ENCODE measurements at places on chromosomes 12 and 14.

- DNase-seq: no peak
These were observed 9.9 kb downstream of the PEBP1 start for GRCh38 chr12:118145798-118146156.

DNA sequence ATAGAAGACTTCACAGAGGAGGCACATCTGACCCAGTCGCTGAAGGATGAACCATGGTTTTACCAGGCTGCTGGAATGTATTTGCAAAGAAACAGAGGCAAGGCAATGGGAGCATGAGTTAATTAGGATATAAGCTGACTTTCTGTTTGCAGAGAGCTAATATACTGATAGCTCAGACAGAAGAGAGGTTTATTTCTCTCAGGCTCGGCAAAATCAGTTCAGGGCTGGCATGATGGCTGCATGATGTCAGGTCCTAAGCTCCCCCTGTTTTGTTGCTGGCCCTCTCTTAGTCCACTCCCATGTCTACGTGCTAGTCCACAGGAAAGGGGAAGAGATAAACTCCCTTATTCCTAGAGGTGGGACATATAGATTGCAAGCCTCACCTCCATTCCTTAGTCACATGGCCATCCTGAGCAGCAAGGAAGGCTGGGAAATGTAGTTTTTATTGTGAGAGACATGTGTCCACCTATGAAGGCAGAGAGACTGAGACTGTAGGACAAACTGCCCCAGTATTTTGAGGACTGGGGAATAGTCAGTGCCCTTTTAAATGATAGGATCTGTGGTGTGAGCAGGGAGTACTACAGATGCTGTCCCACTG lies 224.5 kb downstream of the VRK1 start:
- no peak for DNase-seq

DNA sequence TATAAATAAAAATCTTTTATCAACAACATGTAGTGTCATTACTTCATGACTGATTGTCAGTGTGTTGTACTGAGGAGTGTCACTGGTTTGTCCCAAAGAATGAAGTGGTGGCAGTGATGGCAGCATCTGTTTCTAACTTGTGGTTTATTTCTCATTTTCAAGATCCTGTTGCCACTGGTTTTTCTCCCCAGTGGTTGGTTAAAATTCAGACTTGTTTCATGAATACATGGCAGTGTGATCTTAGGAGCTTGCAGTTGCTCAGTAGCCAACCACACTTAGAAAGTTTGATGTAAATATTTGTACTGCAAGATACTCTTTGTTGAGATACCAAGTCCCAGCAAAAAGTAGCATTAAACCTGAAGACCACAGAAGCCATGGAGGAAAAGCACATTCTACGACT lies 69.8 kb downstream of the PLEKHA5 start:
- DNase-seq: no peak

- DNase-seq: no peak
These were observed 1077.6 kb upstream of the FOXG1 start for GRCh38 chr14:27688841-27689444.

DNA sequence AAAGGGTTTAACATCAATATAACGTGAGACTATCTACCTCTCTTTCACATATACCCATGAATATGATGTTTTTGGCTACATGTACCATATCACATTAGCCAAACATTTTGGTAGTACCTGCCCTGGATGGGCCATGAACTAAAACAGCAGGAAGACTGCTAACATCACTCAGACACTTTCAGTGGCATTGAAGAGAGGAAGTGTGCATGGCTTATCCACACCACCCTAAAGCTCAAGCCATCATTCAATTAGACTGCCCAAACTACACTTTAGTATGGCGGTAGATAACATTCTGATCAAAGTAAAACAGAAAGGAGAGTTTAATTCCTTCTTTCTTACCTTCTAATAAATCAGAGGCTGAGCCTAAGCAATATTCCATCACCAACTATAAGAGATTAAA lies 103.0 kb downstream of the PEBP1 start:
- no peak for DNase-seq

DNA sequence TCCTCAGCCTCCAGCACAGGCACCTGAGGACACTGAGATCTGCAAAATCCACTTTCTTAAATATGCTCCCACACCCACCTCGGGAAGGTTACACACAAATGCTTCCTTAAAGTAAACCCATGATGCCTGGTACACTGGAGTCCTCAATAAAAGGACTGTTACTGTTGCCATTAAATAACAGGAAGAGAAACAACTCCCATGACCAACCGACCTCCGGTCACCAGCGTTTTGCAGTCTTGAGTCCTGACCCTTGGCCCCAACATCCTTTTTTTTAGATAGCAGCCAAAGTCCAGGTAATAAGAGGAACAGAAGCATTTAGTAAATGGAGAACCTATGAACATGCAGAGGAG lies 42.4 kb downstream of the ITPK1 start:
- no peak for DNase-seq

GRCh38 chr12:105083551-105084105 lies 630 bp downstream of the ALDH1L2 start:
- no peak for DNase-seq

DNA sequence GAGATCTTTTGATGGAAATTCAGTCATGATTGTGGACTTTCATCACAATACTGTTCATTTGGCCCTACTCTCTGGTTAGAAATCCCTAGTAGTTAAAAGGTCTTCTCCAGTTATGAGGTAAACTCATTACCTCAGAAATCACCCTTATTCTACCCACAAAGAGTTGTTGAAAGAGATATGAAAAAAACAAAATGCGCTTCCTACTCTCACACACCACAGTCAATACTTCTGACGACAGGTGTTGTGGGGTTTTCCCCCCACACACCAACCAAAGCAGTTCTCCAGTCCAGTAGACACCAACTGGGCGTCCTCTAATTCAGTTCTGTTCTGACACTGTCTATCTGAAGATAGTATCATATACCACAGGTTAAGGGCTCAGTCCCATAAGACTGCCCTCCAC lies 54.9 kb downstream of the TRMT5 start:
- no peak for DNase-seq

DNA sequence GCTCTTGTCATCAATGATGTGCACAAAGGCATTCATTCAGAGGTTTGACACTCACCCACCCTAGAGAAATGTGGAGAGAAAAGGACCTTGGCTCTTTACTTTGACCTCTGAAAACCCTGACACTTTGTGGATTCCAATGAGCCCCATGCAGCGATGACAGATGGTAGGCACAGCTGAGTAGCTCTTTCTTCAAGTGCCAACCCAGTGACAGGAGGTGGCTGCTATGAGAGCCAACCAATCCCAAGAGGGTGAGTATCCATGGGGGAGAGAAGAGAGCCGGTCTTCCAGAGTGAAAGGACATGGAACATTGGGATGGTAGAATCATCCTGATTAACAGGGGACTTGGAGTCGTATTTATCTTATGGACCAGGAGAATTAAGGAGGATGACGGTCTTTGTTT lies 17.8 kb downstream of the SLC8A3 start:
- DNase-seq: no peak

- DNase-seq: no peak
These were observed 42.8 kb upstream of the TCL1A start for GRCh38 chr14:95756751-95757150.

- no peak for DNase-seq
These were observed 43.2 kb downstream of the TMTC3 start for GRCh38 chr12:88185279-88185678.
